CD4-positive, alpha-beta T cell treated with Interleukin-2 at 100 ng/mL for 4 hours (primary cell): ENCODE measurements at places on chromosomes 13 and 19.
A peak's percentile ranks its signal among the peaks of the same experiment; 100 is the strongest.

DNA sequence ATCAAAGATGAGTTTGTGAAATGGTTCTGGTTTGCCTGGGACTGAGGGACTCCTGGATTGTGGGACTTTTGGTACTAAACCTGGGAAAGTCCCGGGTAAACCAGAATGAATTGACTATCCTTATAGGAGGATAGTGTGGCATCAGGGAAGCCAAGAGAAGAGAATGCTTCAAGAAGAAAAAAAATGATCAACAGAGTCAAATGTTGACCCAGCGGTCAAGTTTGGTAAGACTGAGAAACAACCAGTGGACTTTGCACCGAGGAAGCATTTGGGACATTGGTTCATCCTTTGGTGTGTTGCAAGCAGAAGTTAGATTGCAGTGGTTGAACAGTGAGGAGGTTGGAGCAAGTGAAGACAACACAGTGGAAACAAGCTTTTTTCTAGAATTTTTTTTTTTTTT is 33.5 kb downstream of the CLEC17A start:
- no peak for DNase-seq

DNA sequence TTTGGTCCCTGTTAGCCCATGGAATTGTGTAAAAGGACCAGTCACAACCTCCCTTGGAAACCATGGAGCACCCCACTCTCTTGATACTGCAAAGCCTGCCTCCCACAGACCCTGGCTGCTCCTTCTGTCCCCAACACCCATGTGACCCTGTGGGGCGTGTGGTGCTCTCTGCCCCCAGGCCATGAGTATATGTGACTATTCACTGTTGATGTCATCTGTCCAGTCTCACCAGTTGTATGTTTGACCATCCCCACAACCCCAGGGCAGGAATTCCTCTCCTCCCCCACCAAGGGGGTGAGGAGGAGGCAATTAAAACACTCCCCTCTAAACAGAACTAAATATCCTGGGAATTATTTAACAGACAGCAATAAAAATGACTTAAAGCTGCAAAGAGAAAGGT is 35.2 kb downstream of the KCTD15 start:
- no peak for DNase-seq

GRCh38 chr13:59893266-59893665 is 270.5 kb downstream of the DIAPH3 start:
- no peak for DNase-seq

DNA sequence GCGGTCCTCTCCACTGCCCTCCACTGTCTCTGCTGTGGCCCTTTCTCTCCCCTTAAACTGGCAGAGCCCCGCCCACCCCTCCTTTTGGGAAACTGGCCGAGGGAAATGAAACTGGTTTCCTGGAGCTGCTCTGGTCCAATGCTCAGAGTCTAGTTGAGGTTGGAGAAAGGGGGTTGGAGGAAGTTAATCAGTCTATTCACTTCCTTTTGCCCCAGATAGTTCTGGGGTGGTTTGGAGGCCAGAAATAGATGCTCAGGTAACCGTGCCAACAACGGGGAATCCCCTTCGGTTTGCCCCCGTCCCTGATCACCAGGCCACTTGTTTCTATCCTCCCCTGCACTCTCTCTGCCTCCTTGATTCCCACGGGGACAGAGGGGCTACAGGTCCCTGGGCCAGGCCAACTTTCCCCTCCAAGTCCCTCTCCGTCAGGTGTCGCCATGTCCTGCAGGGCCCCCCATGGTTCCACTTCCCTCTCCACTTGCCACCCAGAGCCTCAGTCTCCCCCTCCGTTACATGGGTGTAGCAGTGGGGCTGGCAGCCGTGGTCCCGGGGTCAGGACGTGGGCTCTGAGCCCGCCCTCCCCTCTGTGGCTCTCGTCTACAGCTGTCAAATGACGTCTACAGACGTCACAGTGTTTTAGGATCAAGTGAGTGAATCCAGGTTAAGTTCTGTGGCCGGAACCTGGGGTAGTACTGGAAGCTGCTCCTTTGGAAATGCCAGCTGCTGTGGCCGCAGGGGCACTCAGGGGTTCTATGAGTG is at the start of gene IL4I1:
Gene IL4I1, minus strand, starts transcription at position 25 of the 759 bp plus-strand sequence. CDS start 727 bp downstream, outside the sequence.
- DNase-seq = peak; percentile 85

GRCh38 chr13:70889163-70889562 is 780.9 kb upstream of the KLHL1 start:
- DNase-seq = no peak

GRCh38 chr19:3669082-3669946 is 31.0 kb downstream of the PIP5K1C start:
- DNase-seq = no peak

- no peak for DNase-seq
Measured at GRCh38 chr19:18456974-18457373, 19.0 kb upstream of the ISYNA1 start.

GRCh38 chr13:40342461-40342860 is 324.0 kb downstream of the FOXO1 start:
- DNase-seq = no peak
